ENCODE measurements at places on chromosomes 5 and 9.
A peak's percentile ranks its signal among the peaks of the same experiment; 100 is the strongest.

GRCh38 chr5:134568337-134568700, 42.8 kb downstream of the JADE2 start:
- no peak for DNase-seq

GRCh38 chr5:9094582-9094981, 451.3 kb downstream of the SEMA5A start:
- DNase-seq: no peak

GRCh38 chr9:23322392-23322791, 503.6 kb downstream of the ELAVL2 start:
- no peak for DNase-seq

- no peak for DNase-seq
Measured at GRCh38 chr5:60257596-60258271, 364.2 kb upstream of the PDE4D start.

GRCh38 chr5:131622633-131623032, 12.4 kb downstream of the RAPGEF6 start:
- DNase-seq: no peak

GRCh38 chr9:83620841-83621636, 1.9 kb upstream of the IDNK start:
- DNase-seq: peak; percentile 18

DNA sequence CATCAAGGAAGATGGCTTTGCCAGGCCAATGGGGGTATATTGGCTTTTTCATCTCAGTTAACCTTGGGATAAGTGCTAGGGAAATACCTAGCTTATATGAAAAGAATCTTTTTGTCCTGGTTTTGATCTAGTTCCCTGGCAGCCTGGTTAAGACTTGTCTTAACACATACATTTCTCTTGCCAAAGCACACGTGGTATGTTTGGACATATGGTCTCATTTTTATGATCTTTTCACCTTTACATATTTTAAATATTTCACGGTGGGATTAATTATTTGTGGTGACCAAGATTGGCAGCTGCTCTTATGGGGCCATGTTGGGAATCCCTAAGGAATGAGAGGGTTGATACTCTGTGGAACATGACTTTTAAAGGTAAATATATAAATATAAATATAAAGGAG, 312.5 kb downstream of the NPR3 start:
- DNase-seq: no peak
